ENCODE measurements at places on chromosomes 4 and X.

GRCh38 chr4:169342906-169343564, 72.3 kb upstream of the SH3RF1 start:
- DNase-seq = no peak

DNA sequence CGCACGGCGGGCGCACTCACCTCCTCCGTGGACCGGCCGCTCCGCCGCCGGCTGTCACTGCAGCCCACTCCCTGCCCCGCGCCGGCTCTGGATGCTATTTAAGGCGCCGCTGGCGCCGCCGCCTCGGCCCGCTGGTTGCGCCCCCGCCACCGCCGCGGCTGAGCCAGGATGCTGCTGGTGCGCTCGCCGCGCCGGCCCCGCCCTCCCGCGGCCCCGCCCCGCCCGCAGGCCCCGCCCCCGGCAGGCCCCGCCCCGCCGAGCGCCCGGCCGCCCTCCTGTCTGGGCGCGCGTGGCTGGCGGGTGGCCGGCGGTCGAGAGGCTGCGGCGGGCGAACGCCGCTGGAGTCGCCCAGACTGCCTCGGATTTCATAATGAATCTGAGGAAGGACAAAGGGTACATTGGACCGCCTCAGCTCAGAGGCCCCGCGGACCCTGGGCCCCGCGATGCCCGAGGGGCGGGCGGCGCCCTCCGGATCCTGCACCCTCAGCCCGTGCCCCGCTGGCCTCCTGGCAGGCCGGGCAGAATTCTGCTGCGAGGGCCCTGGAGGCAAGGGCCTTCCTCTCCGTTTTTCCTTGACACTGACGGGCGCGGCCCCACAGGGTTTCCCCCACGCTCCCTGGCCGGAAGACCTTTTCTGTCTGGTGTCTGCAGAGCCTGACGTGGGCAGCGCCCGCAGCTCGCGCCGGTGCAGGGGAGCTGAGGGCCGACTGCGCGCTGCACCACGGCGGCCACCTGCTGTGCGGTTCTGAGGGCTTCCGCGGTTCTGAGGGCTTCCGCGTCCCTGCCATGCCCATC, at the start of gene ACSL1:
Gene ACSL1, minus strand, starts transcription at position 73 of the 795 bp plus-strand sequence. CDS start 22,454 bp downstream, outside the sequence.
- peak; percentile 45 for DNase-seq

DNA sequence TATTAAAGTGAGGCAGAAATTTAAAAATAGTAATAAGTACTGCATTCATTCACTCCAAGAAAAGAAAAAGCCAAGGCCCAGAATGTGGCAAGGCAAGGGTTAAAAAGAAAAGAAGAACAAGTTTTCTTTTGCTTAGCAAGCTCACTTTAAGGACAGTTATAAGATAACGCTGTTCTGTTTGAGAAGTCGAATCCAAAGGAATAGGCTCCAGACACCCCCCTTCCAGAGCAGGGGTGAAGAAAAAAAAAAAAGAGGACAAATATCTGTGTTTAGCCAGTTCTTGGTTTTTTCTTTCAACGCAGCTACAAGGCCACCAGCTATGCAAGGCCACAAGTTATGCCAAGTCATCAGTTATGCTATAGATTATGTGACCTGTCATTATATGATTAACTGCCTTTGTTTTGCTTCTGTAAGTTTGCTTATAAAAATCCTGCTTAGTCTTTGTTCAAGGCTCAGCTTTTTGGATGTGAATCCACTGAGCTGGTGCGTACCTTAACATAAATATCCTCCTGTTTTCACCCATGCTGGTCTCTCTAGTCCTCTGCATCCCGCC, 1.4 kb downstream of the GRK4 start:
- no peak for DNase-seq

DNA sequence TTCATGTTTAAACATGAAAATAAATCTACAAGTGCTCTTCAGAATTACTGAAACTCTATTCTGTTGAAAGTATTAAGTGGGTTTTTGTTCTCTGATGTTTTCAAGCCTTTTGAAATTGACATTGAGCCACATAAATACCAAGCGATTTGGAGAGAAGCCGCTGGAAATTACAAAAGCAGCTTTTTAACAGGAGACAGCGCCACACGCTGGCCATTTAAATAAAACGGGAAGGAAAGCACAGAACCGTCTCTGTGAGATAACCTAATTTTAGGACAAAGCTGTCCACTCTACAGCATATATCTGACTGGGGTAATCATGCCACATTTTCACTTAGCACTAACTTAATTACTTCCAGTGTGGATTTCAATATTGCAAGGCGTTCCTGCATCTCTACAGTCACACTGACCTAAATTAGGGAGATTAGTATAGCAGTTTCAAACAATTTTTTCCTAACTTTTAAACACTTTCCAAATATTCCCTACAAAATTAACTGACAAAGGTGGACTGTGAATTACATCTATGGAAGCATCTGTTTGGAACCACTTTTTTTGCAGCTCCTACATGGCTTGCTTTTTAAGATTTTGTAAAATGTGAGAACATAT, 6.8 kb upstream of the ANOS1 start:
- peak; percentile 55 for DNase-seq

DNA sequence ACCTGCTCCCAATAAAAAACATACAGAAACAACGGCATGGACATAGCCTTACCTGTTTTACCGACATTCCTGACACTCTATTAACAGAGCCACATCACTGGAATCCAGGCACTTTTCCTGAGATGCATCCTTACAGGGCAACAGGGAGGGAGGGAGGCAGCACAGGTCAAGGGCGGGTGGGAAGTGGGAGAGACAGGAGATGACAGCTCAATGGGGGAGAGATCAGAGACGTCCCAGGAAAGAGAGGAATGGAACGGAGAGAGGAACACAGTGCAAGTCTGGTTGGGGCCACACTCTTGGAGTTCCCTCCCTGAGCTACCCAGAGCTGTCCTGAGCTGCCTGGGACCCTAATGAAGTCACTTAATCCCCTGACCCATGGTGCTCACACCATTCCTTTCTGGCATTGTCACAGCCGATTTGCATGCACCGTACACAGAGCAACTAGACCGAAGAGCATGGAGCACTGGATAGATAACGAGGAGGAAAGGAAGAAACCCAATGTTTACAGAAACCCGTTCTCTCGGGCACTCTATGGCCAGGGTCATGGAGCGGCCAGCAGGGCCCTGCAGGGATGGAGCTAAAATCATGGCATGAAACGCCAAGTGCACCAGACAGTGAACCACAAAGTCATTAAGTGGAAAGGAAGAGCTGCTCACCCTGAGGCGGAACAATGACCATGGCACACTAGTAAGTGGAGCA, 93.1 kb downstream of the NSUN7 start:
- no peak for DNase-seq

- no peak for DNase-seq
Observed at GRCh38 chrX:110218591-110218990, 99.3 kb downstream of the AMMECR1 start.

DNA sequence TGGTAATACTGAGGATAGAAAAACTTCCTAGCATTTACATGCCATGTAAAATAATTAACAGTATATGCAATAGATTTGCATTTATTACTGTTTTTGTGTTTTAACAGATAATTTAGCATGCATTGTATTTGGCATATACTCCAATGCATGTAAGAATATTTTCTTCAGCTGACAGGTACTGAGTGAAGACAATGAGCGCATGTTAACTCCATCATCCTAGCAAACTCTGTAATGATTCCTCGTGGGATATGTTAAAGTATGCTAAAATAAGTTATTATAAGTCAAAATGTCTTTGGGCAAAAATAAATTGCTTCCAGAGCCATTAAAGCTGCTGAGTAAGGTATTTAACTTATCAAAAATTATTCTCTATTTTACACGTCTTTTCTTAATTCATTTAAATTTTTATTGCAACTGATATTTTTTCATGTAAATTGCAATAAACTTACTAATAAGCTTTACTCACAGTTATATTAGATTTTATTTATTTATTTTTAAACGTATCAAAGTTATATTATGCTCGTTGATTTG, 616.4 kb upstream of the NDST4 start:
- no peak for DNase-seq

GRCh38 chrX:98071331-98071730, 1187.6 kb downstream of the RPA4 start:
- no peak for DNase-seq

DNA sequence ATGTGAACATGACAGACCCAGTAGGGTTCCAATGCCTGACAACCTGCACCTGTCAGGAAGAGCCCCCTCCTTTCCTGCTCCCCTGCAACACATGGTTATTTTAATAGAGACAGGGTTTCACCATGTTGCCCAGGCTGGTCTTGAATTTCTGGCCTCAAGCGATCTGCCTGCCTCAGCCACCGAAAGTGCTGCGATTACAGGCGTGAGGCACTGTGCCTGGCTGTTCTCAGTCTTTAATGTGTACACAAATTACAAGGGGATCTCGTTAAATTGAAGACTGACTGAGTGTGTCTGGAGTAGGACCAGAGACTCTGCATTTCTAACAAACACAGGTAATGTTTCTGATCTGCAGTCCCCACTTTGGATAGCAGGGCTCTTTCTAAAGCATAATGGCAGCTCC, 55.4 kb downstream of the NPNT start:
- DNase-seq = no peak

DNA sequence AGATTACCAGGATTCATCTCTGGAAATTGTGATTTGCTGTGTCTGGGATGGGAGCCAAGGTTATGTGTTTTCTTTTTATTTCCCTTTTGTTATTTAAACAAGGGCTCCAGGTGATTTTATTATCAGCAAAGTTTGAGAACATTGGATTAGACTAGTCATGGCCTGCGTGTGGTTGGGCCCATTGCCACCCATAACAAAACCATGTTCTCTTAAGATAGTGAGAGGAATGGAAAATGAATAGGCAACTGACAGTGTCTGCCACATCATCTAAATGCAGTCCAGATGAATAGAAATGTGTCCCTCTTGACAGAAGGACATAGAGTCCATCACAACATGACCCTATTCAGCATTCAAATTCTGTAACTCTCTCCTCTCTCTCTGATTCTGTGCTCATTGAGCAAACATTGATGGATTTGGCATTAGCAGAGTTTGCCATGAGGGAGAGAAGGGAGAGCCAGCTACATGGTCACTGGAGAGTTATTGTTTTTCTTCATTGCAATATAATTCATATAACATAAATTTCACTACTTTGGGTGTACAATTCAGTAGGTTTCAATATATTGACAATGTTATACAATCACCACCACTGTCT, 11.7 kb downstream of the XK start:
- DNase-seq = no peak

DNA sequence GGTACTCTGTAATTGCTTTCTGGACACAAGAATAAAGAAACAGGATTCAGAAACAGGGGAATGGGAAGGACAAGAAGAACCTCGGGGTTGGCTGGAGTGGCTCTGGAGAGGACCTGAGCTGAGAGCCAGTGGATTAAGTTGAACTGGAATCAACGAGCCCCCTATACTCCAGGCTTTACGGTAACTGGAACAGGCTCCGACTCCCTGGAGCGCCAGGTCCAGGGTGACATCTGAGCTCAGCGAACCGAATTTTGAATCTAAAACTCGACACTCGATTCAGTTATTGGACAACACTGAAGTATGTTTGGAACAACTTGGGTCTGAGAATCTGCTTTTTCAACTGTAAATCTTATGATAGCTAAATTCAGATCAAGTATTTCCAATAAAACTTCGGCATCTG, 23.9 kb downstream of the HMX1 start:
- DNase-seq = no peak

GRCh38 chr4:26475716-26476115, 14.6 kb downstream of the CCKAR start:
- no peak for DNase-seq

DNA sequence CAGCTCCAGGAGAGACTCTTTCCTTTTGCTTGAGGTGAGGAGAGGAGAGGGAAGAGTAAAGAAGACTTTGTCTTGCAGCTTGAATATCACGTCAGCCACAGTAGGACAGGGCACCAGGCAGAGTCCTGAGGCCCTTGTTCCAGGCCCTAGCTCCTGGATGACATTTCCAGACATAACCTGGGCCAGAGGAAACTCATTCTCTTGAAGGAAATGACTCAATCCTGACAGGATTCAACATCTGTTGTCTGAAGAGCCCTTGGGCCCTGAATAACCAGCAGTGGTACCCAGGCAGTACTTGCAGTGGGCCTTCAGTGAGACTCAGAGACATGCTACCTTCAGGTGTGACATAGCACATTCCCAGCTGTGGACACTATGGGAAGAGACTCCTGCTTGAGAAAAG, 62.8 kb downstream of the FGF16 start:
- no peak for DNase-seq

GRCh38 chr4:110172972-110173371, 25.4 kb downstream of the ELOVL6 start:
- DNase-seq = no peak

DNA sequence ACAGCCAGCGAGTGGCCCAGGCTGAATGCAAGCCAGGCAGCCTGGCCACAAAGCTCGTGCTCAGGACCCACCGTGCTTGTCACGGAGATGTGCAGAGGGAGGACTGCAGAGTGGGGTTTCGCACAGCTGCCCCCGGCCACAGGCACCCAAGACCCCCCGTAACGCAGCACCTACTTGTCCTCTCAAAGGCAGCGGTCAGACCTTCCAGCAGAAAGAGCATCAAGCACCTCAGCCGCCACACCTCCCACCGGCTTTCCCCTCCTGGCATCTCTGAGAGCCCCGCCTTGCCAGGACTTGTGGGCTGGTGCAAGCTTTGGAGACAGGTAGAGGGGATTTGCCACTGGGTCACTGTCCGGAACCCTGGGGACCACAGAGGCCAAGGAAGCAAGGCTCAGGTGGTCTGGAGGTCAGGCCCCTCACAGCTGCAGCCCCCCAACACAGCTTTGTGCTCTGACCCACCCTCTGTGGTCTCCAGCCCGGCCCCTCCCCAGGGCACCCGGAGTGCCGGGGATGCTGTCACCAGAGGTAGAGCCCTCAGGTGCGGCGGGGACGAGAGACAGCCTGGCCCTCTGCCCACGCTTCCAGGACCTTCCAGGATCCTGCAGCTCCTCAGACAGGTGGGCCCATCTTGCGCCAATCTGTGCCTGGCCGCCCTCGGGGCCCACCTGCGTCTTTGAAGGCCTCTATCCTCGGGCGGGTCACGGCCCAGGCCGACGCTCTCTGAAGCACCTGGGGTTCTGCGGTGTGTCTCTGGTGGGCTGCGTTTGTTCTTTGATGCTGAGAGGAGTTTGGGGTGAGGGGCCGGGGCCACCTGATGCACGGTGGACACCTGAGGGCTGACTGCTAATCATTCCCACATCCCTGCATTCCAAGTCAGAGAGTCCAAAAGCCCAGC, 34.4 kb upstream of the HMX1 start:
- DNase-seq = no peak

DNA sequence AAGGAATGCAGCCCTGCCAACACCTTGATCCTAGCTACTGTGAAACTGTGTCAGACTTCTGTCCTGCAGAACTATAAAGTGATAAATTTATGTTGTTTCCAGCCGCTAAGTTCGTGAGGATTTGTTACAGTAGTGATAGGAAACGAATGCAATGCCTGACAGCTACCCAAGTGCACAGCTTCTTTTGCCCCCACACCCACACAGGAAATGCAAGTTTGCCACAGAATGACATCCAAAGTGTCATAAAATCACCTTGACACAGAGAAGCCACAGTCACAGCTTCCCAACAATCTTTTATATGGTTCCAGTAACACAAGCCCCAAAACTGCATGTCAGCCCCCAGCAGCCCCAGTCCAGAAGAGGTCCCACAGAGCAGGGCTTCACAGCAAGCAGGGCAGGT, 216.9 kb upstream of the S100G start:
- no peak for DNase-seq

DNA sequence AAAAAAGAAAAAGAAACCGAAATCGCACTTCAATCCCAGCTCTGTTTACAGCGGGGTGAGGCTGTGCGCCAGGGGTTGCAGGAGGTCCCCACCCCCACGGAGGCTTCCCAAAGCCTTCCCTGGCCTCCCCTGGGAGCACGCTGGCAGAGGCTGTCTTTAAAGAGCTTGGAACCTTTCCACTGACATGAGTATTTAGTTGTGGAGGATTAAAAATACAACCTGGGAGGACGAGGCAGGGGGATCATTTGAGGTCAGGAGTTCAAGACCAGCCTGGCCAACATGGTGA, 69.1 kb downstream of the PPP2R2C start:
- DNase-seq = no peak

GRCh38 chr4:101037249-101037648, 310.1 kb downstream of the PPP3CA start:
- DNase-seq = no peak
